ENCODE measurements at places on chromosomes 3 and 15.

DNA sequence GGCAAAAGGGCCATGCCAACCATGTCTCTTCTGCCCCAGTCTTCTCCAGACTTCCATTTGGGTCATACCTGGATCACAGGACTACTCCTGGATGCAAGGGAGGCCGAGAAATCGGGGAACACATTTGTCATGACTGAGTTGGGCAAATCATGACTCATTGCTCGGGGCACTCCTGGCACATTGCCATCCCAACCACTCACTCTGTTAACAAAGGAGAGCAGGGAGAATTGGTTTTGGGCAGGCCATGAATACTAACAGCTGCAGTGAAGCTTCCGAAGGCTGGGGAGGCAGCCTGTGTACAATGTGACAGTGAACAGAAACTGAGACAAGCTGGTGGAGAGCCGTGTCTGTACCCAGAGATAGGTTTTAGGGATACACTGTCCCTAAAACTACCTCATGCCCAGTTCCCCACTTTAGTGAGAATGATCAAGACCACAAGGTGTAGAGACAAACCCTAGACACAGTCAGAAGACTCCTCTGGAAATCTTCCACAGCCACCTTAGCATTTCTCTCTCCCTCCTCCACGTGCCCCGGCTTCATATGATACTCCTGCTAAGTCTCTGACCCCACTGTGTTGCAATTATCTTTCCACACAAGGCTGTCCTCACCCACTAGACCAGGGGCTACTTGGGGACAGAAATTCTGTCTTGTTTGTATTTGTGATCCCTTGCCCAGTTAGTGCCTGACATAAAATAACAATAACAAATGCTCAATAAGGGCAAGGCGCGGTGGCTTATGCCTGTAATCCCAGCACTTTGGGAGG, 10.5 kb upstream of the BUB1B start:
- no peak overlapping the region for H3K4me3 ChIP-seq
- no peak for DNase-seq
- no peak overlapping the region for H3K27ac ChIP-seq
- no peaks in the 10 kb centered on the region for H3K4me1 ChIP-seq

DNA sequence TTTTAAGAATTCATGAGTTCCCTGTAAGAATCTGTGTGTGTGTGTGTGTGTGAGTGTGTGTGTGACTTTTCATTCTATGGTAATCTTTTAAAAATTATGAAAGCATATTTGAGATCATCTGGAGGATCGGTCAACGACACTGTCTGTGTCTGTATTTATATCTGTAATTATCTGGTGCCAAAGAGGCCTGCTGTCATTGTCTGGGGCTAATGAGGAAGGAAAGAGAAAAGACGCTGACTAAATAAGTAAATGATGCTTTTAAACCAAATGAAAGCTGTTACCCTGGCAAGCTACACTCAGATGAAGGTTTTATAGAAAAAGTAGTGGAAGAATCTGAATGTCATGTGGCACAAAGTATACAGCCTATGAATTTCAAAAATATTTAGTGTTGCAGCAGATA, 439.8 kb downstream of the RBMS3 start:
- no peak overlapping the region for H3K27ac ChIP-seq
- no peaks in the 10 kb centered on the region for H3K4me1 ChIP-seq
- peaks cover 2% of the 10 kb centered on the region for H3K27me3 ChIP-seq
- DNase-seq, result no peak

- no peak overlapping the region for H3K27ac ChIP-seq
- no peaks in the 10 kb centered on the region for H3K36me3 ChIP-seq
- no peaks in the 10 kb centered on the region for H3K4me1 ChIP-seq
Observed at GRCh38 chr3:126964950-126965349, 18.0 kb upstream of the PLXNA1 start.

DNA sequence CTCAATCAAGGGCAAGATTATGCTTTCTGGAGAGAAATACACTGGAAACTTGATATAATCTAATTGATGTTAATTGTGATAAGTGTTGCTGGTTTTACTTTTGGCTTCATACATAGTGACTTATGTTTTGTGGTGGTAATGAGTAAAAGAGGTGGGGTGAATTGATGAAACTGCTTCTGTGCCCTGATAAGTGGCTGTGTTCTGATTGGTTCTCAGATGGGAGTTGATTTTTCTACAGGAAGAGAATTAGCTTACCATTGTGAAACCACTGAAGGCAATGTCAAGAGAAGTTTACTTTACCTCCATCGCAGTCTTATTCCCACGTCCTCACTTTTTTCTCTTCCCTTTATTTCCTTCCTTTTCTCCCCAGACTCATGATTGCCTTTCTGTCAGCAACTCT, 23.8 kb downstream of the TMEM45A start:
- no peaks in the 10 kb centered on the region for H3K4me1 ChIP-seq
- peaks cover 4% of the 10 kb centered on the region for H3K27me3 ChIP-seq
- no peaks in the 10 kb centered on the region for H3K36me3 ChIP-seq
- no peak overlapping the region for H3K4me3 ChIP-seq
- no peak overlapping the region for H3K27ac ChIP-seq

DNA sequence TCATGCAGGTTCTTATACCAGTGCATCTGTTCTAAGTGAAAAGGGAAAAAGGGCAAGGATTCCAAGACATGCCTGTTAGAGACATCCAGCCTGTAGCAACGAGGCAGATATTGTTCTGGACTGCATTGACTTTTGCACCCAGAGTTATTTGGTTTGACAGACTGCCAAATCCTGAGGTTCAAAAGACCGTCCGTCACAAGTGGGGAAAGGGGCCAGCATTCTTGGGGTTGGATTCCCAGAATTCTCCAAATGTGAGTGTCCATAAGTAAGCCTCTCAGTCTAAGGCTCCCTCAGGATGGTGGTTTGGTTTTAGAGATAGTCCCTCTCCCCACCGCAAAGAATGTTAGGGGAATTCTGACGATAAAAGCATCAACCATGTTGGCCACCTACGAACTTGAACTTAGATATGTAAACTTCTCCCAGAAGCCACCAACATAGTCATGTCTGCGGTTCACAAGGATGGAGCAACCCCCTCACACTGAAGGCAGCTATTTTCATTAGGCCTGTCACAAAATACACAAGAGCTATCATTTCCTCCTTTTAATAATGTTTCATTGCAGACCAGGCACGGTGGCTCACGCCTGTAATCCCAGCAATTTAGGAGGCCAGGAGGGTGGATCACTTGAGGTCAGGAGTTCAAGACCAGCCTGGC, 13.6 kb upstream of the LACTB start:
- DNase-seq, result no peak
- no peaks in the 10 kb centered on the region for H3K36me3 ChIP-seq
- H3K4me3 ChIP-seq, result no peak overlapping the region
- no peaks in the 10 kb centered on the region for H3K4me1 ChIP-seq

DNA sequence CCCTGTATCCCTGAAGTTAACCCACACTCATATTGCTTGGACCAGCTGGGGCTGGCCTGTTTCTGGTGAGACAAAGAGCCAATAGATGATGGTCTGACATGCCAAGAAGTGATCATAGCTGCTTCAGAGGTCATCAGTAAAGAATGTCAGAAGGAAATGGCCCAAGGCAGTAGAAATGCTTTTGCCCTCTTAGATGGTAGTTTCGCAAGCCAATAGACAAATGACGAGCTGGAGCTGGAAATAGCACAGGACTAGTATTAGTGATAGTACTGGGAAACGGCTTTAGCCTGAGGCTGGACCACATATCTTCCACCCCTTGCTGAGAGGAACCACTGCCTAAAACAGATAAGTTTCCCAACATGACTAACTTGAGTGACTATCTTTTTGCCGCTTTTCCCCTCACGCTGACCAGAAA, 176.1 kb upstream of the THBS1 start:
- H3K4me3 ChIP-seq, result no peak overlapping the region
- peaks cover 17% of the 10 kb centered on the region for H3K27me3 ChIP-seq
- DNase-seq, result no peak
- H3K36me3 ChIP-seq, result no peaks in the 10 kb centered on the region
- no peaks in the 10 kb centered on the region for H3K4me1 ChIP-seq

DNA sequence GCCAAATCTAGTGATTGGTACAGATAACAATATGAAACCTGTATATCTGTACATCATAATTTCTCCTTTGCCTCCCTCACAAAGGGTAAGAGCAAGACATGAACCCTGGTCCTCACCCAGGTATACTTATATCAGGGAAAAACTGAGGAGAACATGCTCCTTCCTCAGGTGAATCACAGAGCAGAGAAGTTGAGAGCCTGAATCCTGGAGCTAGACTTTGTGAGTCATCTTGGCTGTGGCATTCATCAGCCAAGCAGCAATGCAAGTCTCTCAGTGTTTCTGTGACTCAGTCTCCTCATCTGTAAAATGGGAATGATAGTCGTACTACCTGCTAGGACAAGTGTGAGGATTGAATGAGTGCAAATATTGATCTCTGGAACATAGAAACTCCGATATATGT, 165.7 kb upstream of the ADAMTS9 start:
- no peak for DNase-seq
- no peaks in the 10 kb centered on the region for H3K36me3 ChIP-seq
- H3K4me3 ChIP-seq, result no peak overlapping the region
- H3K27me3 ChIP-seq, result no peaks in the 10 kb centered on the region

DNA sequence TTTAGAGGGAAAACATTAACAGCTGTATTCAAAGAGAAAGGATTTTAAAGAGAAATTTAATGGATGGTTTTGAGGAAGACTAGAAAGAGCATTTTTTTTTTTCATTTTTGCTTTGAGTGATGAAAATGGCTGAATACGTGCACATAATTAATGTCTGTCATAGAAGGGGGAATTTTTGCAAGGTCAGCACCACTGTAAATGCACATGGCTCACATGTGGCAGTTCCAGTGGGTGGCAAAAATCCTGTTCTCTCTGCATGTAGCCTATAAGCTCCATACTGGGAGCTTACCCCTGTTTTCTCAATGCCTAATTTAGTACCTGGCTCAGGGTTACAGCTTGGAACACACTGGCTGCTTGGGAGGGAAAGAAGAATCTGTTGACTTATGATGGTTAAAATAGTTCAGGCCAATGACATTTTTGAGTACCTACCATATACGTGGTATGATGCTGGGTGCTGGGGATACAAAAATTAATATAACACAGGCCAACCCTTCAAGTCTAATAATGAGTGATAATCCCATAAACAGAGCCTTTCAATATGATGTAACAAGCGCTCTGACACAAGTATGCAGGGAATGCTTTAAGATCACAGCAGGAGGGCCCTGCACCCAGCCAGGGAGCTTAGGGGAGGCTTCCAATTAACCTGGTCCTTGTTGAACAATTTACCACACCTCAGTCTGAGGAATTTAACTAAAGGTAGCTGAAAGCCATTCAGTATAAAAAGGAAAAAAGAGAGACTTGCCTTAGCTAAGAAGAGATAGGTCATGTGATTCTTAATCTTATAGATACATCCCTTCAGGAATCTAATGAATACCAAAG, 33.0 kb downstream of the HSPBAP1 start:
- no peak overlapping the region for H3K27ac ChIP-seq
- peaks cover 9% of the 10 kb centered on the region for H3K4me1 ChIP-seq
- DNase-seq, result no peak

DNA sequence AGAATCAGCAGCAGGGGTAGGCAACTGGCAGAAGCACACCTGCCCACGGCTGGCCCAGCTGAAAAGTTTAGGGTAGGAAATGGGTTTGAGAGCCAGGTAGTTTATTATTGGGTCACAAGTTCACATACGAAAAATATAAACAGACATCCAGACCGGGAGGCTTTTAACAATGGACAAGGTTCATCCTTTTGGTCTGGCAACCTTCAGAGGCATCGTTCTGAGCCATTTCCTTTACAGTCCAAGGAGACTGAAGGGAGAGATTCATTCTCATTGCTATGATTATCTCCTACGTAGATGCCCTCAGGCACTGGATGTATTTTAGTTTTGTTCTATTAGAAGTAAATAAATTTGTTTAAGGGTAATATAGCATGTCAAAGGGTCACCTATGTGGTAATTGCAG, 248.0 kb upstream of the THBS1 start:
- no peak overlapping the region for H3K27ac ChIP-seq
- H3K36me3 ChIP-seq, result no peaks in the 10 kb centered on the region
- no peaks in the 10 kb centered on the region for H3K27me3 ChIP-seq
- no peaks in the 10 kb centered on the region for H3K4me1 ChIP-seq
- no peak for DNase-seq

DNA sequence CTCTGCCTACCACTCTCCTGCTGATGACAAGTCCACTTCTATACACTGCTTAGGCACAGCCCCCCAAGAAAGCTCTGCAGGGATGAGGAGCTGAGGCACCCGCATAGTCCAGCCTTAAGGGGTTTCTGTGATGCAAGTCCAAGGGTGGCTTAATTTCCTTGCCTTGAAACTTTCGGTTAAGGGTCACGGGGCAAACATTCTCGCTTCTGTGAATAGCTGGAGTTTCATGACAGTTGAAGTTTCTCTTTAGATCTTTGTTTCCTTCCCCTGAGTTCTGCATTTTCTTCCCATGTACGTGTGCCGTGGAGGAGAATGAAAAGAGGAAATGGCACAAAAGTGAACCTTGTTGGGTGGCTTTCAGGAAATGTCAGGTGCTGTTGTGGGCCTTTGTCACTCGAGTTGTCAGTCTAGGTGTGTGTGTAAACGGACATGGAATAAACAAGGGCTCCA, 7.0 kb downstream of the GPR160 start:
- H3K36me3 ChIP-seq, result peaks cover 5% of the 10 kb centered on the region
- peaks cover 20% of the 10 kb centered on the region for H3K4me1 ChIP-seq
- H3K4me3 ChIP-seq, result peak overlapping the region; percentile 13
- no peaks in the 10 kb centered on the region for H3K27me3 ChIP-seq
- H3K27ac ChIP-seq, result no peak overlapping the region
- DNase-seq, result no peak

- DNase-seq, result no peak
- H3K27ac ChIP-seq, result peak overlapping the region; percentile 44
- H3K27me3 ChIP-seq, result peaks cover 2% of the 10 kb centered on the region
- H3K4me1 ChIP-seq, result peaks cover 9% of the 10 kb centered on the region
- H3K36me3 ChIP-seq, result peaks cover 10% of the 10 kb centered on the region
- no peak overlapping the region for H3K4me3 ChIP-seq
Observed at GRCh38 chr3:59246719-59247401, 197.0 kb upstream of the CFAP20DC start.

GRCh38 chr15:76235186-76235826, 76.0 kb downstream of the ETFA start:
- H3K27me3 ChIP-seq, result no peaks in the 10 kb centered on the region
- H3K36me3 ChIP-seq, result peaks cover 6% of the 10 kb centered on the region
- no peak overlapping the region for H3K4me3 ChIP-seq

DNA sequence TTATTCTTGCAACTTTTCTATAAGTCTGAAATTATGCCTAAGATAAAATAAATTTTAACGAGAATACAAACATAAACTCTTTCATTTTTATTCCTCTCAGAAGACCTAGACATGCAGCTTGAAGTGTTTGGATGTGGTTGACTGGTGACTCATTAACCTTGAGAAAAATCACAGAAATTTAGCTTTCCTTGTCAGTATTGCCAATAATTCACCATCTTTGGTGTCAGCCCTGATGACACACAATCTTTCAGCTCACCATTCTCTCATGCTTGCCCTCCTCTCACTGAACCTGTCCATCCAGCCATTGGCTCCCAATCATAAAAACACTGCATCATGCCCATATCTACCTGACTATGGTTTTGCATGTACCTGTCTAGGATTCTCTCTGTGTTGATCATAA, 22.6 kb upstream of the TNFAIP8L3 start:
- H3K27ac ChIP-seq, result no peak overlapping the region
- no peak for DNase-seq
- no peaks in the 10 kb centered on the region for H3K36me3 ChIP-seq
- peaks cover 11% of the 10 kb centered on the region for H3K27me3 ChIP-seq

Data from activated T-helper 1 cell treated with anti-CD3 and anti-CD28 coated beads, Interleukin-12 subunit alpha, Interleukin-12 subunit beta, Interleukin-2, Interleukin-4 antibody, amounts not matched to agents 30 ng/mL and 10 ng/mL and 1 ng/mL, durations not matched to agents 14 hours and 24 hours and 36 hours (primary cell).